Activated CD8-positive, alpha-beta T cell treated with anti-CD3 and anti-CD28 coated beads for 36 hours (primary cell): ENCODE measurements at places on chromosomes 4 and X. TPM values are rescaled to one million over a fixed set of nuclear protein-coding genes. Genes with fewer than 3 reads are reported as not detected.

DNA sequence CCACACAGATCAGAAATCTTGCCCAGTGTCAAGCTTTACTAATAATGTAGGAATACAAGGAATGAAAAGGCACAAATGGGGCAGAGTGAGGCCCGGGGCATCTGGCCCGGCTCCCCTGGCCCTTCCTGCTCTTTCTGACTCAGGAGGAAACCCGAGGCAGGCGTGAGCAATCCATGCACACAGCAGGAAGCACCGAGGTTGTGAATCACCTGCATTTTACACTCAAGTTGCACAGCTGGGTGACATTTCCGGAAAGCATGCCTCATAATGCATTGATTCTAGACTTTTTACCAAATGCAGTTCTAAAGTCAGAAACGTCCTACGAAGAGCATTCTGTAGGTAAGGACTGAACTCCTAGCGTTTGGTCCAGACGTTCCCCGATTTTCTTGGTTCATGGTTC, 38.9 kb downstream of the PRIMPOL start:
- peaks cover 18% of the 10 kb centered on the region for H3K36me3 ChIP-seq
- no peak overlapping the region for H3K27ac ChIP-seq
- DNase-seq = peak; percentile 54
- no peaks in the 10 kb centered on the region for H3K27me3 ChIP-seq

C4orf50 gene
- total RNA-seq = 0.07 TPM

BRS3 gene
- total RNA-seq = not detected

- peaks cover 54% of the 10 kb centered on the region for H3K36me3 ChIP-seq
- H3K27me3 ChIP-seq = no peaks in the 10 kb centered on the region
- DNase-seq = no peak
- H3K4me3 ChIP-seq = no peak overlapping the region
Observed at GRCh38 chr4:1338752-1339414, 8.1 kb upstream of the UVSSA start.

GEMIN8 gene
- total RNA-seq = 15.5 TPM

- no peak for DNase-seq
- H3K4me1 ChIP-seq = peaks cover 9% of the 10 kb centered on the region
- H3K27ac ChIP-seq = no peak overlapping the region
- no peaks in the 10 kb centered on the region for H3K27me3 ChIP-seq
- no peaks in the 10 kb centered on the region for H3K36me3 ChIP-seq
Observed at GRCh38 chr4:77092975-77093374, 17.2 kb upstream of the CCNI start.

GRCh38 chr4:77269505-77269904, 112.5 kb downstream of the CCNG2 start:
- H3K4me1 ChIP-seq = no peaks in the 10 kb centered on the region
- no peaks in the 10 kb centered on the region for H3K36me3 ChIP-seq
- no peak for DNase-seq
- no peak overlapping the region for H3K27ac ChIP-seq

TADA2B gene
- 7.7 TPM for total RNA-seq

GRCh38 chrX:38570396-38570795, 9.1 kb downstream of the TSPAN7 start:
- H3K4me3 ChIP-seq = no peak overlapping the region
- H3K27me3 ChIP-seq = peaks cover 2% of the 10 kb centered on the region
- no peaks in the 10 kb centered on the region for H3K36me3 ChIP-seq
- no peaks in the 10 kb centered on the region for H3K4me1 ChIP-seq

GDPD2 gene
- total RNA-seq = not detected
